Hematopoietic multipotent progenitor cell treated with erythropoietin and hydrocortisone succinate and interleukin-3 and kit ligand, for 8 days (in vitro differentiated cells): ENCODE measurements at places on chromosomes 11 and 22.
A peak's percentile ranks its signal among the peaks of the same experiment; 100 is the strongest.

- DNase-seq: no peak
Observed at GRCh38 chr11:125924384-125925007, 20.2 kb downstream of the DDX25 start.

- DNase-seq: peak; percentile 11
Observed at GRCh38 chr11:73308003-73308960, at the start of gene ARHGEF17. Gene ARHGEF17 (plus strand): TSS chr11:73308276. CDS start chr11:73308639, 363 bp downstream.

DNA sequence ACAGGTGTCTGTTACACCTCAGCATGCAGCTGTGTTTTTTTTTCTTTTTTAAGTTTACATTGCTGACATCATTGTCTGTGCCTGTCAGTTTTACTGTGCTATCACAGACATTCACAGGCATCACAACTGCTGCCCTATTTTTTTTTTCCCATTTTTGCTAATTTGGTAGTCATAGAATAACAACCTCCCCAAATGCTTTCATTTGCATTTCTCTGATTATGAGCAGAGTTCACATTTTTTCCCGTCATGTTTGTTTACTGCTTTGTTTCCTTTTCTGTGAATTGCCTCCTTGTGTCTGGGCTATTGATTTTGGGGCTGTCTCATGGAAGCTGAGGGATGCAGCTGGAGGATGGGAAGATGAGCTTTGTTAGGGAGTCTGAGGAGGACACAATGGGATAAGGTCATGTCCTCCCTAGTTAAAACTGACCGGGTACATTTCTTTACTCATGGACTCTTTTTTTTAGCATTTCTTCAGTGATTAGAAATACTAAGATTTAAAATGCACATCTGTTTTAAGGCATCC, 155.1 kb downstream of the LDLRAD3 start:
- no peak for DNase-seq

GRCh38 chr11:116217006-116217405, 555.8 kb downstream of the BUD13 start:
- peak; percentile 48 for DNase-seq

DNA sequence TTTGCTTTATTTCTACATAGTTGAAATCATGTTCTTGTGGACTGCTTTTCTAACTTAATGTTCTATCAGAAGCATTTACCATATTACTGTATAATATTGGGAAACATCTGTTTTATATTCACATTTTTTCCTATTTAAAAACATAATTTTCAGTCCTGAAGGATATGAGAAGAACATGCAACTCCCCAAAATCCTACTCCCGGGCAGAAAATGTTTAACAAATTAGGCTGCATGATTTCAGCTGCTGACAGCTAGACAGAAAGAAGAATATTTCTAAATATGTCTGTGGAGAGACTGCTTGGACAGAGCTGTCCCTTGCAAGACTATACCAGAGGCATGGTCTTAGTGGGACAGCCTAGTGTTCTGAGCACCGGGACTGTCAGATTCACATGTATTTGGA, 15.7 kb upstream of the AMPD3 start:
- DNase-seq: no peak

DNA sequence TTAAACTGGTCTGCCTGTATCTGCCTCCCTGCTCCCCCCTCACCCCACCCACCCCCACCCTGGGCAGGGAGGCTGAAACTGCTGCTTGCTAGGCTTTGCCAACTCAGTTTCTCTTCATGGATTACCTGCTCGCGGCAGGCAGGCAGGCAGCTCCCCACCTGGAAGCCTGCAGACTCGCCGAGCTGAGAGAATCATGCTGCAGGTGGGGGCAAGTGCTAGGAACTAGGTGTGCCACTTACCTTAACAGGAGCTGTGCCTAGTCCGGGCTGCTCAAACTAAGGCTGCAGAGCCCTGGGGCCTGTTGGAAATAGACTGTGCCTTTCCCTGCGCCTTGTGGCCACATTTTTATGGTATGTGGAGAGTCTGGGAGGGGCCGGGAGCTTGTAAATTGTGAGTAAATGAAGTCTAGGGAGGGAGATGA, 30.3 kb downstream of the MARK2 start:
- no peak for DNase-seq

DNA sequence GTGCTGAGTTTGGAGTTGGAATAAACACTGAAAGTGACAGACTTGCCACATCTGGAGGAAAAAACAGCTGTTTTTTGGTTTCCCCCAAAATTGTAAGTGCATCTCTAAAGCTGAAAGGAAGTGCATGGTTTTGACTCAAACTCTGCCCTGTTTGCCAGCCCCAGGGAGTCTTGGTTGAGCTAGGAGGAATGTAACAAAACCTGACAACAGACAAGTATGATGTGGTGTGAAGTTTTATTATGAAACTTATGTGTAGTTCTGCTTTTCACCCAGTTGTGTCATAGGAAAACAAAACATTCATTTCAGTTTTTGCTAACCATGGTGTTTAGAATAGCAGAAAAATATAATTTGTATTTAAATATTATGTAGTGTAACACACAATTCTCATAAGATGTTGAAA, 31.7 kb upstream of the PDE3B start:
- DNase-seq: no peak

- no peak for DNase-seq
Observed at GRCh38 chr22:38299770-38300102, 17.5 kb downstream of the CSNK1E start.

- DNase-seq: peak; percentile 29
Observed at GRCh38 chr11:66359662-66360087, 11.9 kb downstream of the SLC29A2 start.

DNA sequence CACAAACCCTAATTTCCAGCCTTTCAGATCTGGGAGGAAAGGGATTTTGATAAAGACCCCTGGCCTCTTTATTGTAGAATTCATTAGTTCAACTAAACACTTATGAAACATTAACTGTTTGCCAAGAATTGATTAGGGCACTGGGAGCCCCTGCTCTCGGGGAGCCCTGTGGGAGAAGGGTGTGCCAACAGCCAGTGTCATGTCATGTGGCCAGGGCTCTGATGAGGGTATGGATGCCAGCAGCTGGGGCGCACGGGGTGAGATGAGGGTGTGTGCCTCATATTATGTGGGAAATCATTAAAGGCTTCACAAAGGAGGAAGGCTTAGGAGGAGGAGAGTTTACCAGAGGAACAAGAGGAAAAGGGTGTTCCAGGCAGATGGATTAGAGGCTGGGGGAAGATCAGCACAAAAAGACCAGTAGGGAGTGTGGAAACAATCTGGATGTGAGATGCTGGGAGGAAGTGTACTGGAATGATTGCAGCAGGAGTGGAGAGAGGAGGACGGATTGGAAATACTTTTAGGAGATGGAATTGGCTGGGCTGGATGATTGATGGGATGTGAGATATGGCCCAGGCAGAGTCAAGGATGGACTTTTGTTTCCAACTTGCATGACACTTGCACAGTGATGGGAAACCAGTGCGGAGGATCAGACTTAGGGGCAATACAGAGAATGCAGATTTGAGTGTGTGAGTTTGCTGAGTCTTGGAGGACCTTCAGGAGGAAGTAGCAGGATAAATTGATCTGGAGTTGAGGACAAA, 137.8 kb downstream of the CSNK2A3 start:
- no peak for DNase-seq

DNA sequence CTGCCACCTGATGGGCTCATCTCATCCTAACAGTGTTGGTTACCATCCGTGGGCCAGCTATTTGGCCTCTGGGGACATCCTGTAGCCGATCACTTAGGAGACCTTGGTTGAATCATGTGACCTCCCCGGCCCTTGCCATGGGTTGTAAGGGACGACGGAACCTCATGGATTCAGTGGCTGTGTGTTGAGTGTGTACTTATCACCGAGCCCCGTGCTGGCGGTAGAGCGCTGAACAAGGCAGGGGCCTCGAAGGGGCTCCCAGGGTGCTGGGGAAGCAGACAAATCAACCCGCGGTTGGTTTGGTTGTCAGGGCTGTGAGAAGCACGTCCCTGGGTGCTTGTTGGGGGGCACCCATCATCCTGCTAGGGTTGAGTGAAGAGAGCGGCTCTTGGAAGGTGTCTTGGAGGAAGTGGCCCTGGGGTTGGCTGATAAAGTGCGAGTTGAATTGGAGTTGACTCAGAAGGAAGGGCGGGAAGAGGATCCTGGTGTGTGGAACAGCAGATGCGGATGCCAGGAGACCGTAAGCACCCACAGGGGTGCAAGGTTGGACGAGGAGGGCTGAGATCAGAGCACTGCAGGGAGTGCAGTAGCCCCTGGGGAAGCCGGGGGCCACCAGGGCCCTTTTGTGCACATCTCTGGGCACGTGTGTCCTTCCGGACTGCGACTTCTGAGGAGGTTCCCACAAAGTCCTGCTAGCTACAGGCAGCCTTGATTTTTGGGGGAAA, 53.6 kb downstream of the MPPED1 start:
- DNase-seq: no peak

DNA sequence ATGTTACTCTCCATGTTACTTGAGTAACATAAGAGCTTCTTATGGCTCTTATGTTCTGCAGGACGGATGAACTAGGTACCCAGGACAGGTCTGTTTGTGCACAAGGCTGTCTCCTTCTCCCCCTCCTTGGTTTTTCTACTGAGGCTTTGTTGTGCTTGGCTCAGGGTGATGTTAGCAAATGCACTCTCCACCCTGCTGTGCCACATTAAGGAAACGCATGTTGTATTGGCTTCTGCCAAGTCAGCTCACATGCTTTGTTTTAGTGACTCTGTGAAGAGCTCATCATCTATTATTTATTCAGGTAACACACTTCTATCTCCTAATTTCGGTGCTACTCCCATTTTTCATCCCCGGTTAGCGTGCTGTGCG, 108.3 kb downstream of the PTPRJ start:
- no peak for DNase-seq

GRCh38 chr11:116500947-116501602, 271.7 kb downstream of the BUD13 start:
- no peak for DNase-seq

GRCh38 chr11:119592642-119593041, 136.4 kb downstream of the NECTIN1 start:
- DNase-seq: no peak

DNA sequence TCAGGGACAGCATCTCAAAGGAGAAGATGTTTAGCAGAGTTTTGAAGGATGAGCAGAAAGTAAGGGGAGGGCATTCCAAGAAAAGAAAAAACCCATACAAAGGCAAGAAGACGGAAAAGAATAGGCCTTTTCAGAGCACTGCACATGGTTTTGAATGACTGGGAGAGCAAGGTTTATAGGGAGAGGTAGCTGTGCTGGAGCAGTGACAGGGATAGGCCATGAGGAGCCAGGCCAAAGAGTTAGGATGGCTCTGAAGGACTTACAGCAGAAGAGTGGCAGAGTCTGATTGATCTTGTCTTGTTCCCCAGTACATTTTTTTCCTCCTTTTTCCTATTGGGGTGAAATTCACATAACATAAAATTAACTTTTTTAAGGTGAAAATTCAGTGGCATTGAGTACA, 55.8 kb upstream of the PAK1 start:
- DNase-seq: no peak

DNA sequence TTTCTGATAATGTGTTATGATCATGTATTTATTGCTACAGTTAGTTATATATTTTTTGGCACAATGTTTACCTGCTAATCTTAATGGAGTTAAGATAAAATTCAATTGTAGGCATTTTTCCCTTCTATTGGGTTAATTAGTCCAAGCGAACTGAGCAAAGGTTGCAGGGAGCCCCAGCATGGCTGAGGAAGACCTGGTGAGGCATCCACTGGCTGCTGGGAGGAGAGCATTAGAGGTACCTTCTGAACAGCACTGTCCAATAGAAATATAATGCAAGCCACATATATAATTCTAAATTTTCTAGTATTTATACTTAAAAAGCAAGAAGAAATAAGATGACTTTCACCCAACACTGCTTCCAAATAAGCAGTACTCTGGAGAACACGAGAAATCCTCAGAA, 689 bp upstream of the TMEM126A start:
- DNase-seq: no peak

DNA sequence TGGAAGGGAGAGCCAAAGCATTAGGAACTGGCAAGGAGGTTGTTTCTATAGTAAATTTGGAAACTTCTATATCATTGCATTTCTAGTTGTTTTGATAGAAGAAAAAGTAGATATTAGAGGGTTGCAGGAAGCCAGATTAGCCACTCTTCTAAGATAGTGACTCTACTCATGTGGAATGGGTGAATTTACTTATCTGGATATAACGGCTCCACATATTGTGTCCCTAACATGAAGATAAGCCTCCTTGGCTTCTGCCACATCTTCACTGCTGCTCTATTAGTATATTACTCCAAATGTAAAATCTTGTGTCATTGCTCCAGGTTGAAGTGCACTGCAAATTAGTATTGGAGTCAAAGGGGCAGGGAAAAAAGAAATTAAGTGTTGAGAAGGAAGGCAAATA, 283.3 kb downstream of the CASP12 start:
- DNase-seq: peak; percentile 80

DNA sequence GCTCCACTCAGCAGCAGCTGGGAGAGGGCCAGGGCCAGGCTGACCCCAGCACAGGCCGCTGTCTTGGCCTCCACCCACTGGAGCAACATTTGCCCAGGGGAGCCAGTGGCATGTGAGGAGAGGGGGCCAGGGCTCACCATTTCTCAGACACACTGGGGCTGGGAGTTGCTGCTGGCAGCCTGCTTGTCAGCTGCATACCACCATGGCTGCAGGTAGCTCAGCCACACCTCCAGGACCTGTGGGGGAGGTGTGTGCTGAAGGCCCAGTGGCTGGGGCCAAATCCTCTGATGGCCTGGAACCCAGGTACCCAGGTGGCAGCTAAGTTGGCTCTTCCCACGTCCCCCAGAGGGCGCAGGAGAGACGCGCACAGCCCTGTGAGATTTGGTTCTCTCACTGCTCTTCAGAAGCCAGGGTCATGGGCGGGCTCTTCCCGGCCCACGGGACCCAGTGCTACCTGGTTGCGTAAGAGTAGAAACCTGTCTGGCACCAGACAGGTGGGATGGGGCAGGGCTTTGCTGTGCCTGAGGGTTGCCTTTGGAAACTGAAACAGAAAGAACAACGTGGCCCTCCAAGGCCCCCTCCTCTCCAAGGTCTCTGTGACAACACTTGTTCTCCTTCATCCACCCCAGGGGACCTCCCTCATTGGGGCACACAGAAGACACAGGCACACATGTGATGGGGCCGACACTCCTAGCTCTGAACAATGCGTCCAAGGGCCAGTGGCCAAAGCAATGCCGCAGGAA, 98.8 kb downstream of the MED15 start:
- peak; percentile 68 for DNase-seq

DNA sequence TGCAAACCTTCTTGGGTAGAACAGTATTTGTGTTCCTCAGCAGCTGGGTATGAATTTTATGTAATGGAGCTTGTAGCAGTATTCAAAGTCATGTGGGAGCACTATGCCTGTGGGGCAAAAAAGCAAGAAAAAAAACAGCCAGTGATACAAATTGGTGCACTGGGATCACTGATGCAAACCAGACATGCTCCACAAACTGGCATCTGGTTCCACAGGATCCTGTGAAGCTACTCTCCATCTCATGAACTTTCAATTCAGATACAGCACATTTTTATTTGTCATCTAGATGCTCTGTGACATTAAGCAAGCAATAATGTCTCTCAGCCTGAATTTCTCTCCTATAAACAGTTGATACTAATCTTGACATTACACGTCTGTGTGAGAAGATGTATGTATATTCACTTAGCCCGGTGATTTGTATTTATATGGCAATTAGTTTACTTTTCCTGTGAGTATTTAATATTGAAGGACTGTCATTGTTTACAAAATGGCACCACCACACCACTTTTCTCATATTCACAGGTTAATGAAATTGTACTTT, 208.5 kb upstream of the GRIA4 start:
- no peak for DNase-seq

- DNase-seq: no peak
Observed at GRCh38 chr11:35978183-35978582, 34.3 kb downstream of the LDLRAD3 start.
